C1 segment of cervical spinal cord (tissue), 14 donors: ENCODE measurements at places on chromosomes 6 and 20.

GRCh38 chr6:109308018-109308492 lies 74.2 kb downstream of the CD164 start:
- no peak for DNase-seq

DNA sequence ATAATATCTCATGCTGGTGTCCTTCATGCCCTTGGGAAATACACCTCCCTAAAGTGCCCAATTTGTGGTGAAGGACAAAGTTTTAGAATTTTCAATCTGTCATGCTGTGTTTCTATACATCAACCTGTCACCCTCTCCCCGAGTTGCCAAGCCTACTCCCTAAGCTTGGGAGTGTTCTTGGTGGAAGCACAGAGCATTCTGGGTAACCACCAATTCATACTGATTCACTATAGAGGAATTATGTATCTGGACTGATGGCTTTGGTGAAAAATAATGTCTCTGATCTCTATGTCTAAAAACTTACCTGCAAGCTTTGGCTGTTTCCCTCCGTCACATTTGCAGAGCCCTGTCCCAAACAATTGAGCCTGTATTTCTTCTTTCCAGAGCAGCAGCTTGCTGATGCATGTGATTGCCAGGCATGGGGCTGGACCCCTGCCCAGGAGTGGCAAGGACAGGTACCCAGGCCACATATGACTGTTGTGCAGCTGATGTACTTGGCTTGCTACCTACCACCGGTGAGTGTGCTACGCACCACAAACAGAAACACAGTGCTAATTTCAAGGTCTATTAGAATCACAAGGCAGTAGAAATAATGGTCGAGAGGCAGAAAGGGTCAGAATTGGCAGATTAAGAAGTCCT lies 202.8 kb upstream of the CITED2 start:
- no peak for DNase-seq

- DNase-seq: no peak
These were observed 3.4 kb downstream of the SERAC1 start for GRCh38 chr6:158164579-158165170.

DNA sequence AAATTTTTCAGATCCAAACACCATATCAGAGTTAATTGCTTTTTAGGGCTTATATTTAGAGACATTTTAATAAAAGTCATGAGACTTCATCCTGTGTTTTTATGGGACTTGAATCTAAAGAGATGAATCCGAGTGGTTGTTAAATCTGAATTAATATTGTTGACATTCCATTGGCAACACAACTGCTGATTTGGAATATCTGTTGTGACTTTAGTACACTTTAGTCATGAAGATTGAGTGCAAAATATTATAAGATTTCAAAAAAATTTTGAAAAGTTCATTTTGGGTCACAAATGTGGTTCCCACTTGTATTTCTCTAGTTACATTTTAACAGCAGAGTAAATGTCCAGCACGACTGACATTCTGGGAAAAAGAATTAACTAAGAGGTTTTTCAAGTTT lies 442.7 kb upstream of the HSF2 start:
- DNase-seq: no peak

- DNase-seq: no peak
These were observed 40.7 kb downstream of the SRC start for GRCh38 chr20:37386505-37387251.

GRCh38 chr20:58287638-58288037 lies 21.9 kb upstream of the RAB22A start:
- no peak for DNase-seq

DNA sequence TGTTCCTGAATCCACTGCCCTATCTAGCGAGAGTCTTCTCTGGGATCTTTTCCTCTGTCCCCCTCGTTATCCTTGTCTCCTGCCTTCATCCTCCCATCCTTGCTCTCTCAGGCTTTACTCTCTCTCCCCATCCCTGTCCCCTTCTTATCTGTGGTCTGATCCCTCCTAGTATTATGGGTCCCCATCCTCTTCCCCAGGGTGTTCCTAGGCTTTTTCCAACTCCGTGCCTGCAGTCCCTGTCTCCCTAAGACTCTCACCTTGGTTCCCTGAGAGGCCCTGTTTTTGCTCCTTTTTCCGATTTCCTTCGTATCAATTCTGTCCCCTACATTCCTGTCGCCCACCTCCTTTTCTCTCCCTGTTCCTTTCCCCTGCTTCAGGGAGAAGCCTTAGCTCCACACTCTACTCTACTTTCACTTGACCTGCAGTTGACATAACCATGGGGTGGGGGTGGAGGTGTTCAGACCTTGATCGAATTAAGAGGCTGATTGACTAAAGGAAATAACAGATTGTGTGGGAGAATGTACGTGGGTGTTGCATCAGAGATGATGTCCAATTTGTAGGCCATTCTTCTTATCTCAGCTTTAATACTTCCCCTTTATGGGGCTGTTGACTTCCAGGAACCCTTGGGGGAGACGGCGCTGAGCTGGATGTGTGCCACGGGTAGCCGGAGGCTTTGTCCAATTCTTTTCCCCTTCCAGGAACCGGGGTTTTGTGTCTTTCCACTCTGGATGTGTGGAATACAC lies 905 bp downstream of the PPARD start:
- DNase-seq: peak; percentile 57

DNA sequence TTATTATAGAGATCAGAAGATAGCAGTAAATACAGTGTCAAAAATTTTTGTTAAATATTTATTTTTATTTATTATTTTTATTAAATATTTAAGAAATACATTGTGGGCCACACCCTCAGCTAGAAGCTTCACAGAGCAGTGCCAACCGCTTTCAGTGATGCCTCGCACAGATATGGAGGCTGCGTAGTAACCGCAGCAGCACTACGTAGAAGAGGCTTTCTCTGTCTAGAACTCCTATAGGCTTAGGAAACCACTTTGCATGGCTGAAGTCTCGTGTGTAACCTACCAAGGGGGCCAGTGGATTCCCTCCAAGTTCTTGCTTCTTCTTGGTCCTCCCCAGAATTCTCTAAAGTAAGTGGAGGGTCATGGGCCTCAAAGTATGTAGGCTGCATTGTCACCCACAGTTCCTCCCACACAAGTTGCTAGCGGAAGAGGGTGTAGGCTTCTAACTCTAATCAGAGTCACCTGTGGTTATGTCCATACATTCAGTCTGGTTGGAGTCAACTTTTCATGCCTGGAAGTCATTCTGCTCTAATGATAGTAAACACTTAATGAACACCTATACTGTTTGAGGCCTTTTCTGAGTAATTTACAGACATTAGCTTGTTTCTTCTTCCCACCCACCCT lies 285.6 kb downstream of the CDKAL1 start:
- DNase-seq: no peak

DNA sequence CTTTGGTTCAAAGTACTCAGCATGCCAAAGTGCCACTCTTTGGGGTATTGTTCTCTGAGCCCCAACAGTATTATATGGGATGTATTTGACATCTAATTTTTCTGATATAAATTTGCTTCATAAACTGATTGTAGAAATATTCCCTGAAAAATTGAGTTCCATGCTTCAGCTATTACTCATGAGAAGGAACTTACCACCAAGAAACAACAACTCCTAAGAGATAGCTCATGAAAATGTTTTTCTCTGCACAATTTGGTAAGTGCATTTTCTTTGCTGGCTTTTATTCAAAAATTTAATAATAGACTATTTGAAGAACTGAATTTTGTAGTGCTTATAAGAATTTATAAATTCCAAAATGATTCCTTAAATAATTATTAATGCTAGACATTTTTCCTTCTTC lies 12.8 kb upstream of the TPD52L1 start:
- DNase-seq: no peak

DNA sequence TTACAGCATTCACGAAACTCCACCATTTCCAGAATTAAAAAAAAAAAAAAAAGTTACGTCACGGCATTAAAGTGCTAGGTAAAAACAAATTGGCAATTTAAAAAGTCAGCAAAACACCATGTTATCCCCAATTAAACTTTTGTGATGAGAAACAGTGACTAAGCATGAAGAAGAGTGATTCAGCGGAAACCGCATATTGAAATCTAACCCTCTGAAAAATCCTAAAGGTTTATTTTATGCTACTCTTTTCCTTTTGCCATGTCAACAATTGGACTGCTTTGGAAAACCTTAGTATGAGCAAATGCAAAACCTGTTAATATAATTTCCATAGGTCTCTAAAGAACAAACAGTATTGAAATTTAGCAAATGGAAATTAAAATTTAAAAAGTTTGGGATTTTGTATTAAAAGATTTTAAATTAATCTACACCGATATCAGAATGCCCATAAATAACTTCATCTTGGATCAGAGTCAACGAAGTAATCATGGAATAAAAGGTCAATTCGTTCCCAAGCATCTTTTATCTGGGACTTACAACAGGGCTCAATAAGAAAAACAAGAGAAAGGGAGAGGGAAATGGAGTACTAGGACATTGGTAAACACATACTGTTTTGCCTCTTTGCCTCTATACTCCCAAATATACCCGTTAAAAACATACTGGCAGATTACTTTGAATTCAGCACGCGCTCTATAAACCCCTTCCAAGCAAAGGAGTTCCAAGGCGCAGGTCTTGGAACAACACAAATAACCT lies 1.1 kb downstream of the FBXO30 start:
- DNase-seq: no peak

DNA sequence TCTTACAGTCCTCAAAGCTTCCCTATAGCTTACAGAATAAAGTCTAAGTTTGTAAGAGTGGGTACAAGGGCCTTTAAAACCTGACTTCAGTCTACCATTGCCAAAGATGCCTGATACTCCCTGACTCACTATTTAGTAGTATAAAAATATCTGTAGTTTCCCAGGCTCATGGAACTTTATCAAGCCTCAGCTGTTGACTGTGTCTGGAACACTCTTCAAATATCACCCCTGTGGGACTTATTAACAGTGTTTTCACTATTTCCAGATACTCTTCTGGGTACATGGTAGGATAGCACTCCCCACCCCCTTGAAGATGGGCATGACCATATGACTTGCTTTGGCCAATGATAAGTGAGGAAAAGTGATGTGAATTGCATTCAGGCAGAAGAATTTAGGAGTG lies 105.3 kb upstream of the TENT5A start:
- DNase-seq: no peak

- DNase-seq: no peak
These were observed 140.4 kb upstream of the TAB2 start for GRCh38 chr6:149176971-149177667.

DNA sequence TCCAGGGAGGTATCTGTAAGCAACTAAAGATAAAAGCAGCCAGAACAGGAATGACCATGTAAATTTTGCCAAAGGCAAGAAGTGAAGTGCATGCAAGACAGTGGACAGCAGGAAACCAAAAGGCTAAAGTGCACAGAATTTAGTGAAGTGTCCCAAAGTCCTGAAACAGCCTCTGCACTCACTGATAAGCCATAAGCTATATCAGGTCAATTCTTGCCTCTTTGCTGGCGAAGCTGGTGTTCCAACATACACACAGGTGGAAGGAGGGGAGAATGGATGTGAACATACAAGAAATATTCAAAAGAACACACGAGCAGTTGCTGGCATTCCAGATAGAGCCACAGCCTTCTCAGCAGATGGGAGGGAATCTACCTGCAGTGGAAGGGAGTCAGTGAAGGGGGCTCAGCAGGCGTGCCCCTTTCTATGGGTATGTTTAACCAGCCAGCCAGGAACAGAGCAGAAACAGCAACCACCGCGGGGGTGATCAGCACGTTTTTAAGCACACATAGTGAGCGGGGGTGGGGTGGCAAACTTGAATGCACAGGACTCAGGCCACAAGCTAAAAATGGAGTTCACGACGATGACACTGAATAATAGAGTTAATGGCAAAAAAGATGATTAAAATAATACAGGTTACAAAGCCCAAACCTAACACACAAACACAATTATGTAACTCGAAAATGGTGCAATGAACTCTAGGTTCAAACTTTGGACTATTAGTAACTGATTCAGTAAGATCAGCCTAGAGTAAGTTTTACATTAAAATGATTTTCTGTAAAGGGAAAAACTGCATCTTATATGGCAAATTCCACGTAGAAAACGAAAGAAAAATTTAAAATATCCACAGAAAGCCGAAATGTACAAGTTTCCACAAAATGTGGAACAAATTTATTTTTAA lies 1.2 kb downstream of the ECI2 start:
- no peak for DNase-seq

DNA sequence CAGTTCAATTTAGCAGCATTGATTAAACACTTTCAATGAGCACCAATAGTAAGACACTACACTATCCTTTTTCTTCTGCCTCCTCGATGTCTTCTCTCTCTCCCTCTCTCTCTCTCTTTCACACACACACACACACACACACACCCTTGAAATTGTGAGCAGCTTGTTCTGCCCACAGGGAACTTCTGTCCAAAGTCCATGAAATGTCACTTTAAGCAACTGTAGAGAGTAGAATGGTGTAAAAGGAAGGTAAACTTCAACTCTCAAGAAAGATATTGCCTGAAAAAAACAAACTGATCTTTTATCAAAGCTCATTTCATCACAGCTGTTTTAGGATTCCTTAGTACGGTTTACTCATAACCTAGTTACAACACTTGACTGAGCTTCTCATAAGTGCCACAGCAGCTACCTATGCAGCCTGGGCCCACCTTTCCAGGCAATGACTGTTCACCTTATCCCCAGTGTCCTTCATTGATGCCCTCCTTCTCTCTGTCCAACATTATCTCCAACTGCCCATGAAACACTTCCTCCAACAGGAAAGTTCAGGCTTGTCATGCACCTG lies 107.0 kb downstream of the TNFRSF21 start:
- no peak for DNase-seq

DNA sequence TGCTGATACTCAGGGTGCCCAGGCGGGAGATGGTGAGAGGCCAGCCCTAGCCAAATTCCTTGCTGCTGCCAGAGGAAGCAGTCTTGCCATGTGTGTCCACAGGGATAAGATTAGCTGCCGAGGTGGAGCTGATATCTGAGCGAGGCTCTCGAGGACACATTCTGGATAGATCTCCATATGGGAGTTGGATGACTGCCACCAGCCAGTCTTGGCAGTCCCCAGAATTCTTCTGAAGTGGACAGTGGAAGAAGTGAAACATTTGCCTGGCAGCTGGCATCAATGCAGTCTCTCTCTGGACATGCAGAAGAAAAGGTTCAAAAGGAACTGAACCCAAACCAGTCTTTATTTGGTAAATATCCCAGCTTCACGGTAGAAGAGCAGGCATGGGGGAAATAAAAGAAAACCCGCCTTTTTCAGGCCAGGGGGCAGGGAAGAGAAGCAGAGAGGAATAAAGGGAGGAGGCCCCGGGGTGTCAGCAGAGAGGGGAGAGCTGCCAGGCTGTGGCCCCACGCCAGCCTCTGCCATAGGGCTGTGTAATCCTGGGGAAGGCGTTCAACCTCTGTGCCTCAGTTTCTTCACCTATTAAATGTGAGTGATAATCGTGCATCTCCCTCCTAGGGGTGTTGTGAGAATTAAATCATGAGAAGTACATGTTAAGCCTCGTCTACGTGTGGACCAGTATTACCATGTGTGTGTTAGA lies 3.7 kb upstream of the FUCA2 start:
- peak; percentile 30 for DNase-seq

DNA sequence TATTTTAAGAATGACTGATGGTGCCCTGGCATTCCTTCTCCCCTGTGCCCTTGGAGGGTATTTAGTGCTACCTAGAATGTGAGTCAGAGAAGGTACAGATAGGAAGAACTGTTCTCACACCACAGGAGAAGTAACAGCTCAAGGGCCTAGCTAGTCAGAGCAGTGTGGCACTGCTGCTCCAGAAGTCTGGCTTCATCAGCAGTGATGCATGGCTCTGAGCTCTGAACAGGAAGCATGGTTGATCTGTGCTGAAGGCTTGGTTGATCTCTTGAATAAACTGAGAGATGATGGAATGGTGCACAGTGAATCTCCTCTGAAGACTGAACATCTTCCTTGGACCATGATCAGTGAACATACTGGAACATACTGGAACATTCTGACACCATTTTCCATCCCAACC lies 425.3 kb upstream of the SLC35B3 start:
- no peak for DNase-seq
